ENCODE measurements at places on chromosomes 1 and 21. TPM values are rescaled to one million over a fixed set of nuclear protein-coding genes. Genes with fewer than 3 reads are reported as not detected.

DNA sequence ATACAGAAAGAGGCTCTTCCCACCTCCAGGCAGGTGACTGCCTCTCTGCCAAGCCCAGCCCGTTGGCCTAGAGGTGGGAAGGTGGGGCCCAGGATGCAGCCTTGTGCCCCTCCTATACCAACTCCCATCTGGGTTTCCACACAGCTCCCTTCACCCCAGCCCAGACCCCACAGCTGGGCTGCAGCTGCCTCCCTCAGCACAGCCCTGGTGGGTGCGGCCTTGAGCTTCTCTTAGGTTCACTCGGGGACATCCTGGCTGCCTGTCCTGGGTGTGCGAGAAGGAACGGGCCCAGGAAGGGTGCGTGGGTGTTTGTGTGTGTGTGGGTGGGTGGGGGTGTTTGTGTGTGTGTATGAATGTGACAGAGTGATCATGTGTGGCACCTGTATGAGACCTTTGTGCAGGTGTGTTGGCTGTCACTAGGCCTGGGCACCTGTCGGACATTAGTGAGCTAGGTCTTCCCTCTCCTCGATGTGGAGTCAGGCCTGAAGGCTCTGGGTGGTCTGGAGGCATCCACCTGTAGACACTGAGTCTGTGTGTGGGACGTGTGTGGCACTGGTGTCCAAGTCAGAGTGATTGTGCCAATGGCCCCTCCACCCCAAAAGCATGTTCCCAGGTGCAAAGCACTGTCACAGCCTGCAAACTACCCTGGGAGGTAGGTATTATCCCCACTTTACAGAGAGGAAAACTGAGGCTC, 30.7 kb downstream of the FOXO6 start:
- DNase-seq, result no peak

- no peak for DNase-seq
Observed at GRCh38 chr1:9542430-9542829, 3.2 kb downstream of the SLC25A33 start.

- DNase-seq, result no peak
Observed at GRCh38 chr1:162997499-162998285, 71.5 kb upstream of the RGS4 start.

DNA sequence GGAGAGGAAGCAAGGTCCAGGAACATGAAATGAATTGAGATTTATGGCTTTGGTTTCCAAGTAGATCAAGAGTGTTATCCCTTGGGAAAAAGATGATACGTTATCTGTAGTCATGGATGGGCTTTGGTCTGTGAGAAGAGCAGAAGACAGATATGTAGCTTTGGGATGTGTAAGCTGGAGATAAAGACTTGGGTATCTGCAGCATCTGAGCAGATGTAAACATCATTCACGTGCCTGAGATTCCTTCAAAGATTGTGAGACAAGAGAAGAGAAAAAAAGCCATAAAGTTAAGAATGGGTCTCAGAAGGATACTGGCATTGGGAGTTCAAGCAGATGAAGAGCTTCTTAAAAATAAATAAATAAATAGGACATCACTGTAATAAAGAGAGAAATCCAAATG, 217.8 kb downstream of the PTPRC start:
- DNase-seq, result no peak

GRCh38 chr1:171107262-171107940, 16.7 kb downstream of the FMO3 start:
- no peak for DNase-seq

DNA sequence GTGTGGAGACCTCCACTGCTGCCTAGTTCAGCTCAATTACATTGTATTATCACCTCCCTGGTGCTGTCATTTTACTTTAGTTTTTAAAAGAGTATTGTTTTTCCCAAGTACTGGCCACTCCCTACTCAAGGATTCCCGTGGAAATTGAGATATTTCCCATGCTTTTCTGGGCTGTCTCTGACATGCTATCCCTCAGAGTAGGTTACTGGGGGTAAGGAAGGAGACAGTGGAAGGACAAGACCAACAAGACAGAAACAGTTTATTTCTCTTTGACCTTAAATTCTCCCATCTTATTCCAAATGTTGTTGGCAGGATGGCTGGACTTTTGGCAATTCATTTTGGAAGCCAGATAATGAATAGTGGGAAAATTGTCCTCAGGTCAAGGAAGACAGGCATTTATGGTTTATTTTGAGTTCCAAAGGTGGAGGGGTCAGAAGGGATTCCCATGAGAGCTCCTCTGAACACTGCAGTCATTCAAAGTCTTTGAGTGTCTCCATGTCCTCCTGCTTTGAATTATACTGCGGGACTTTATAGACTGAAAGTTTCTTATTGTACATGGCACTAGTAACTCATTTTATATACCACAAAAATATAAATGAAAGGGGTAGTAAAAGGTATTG, 20.3 kb downstream of the RGS5 start:
- no peak for DNase-seq

GRCh38 chr1:167770127-167770526, 48.3 kb downstream of the MPZL1 start:
- no peak for DNase-seq

The CD247 gene
- not detected for total RNA-seq

The HTR1D gene
- not detected for total RNA-seq

The ADGRL2 gene
- 22.4 TPM for total RNA-seq

The ACTA1 gene
- 0.14 TPM for total RNA-seq

Data from epithelial cell of proximal tubule (primary cell).